H7 (cell line): ENCODE measurements at places on chromosomes 6 and 20.

- DNase-seq = no peak
These were observed 208.1 kb upstream of the SYNDIG1 start for GRCh38 chr20:24261351-24261750.

DNA sequence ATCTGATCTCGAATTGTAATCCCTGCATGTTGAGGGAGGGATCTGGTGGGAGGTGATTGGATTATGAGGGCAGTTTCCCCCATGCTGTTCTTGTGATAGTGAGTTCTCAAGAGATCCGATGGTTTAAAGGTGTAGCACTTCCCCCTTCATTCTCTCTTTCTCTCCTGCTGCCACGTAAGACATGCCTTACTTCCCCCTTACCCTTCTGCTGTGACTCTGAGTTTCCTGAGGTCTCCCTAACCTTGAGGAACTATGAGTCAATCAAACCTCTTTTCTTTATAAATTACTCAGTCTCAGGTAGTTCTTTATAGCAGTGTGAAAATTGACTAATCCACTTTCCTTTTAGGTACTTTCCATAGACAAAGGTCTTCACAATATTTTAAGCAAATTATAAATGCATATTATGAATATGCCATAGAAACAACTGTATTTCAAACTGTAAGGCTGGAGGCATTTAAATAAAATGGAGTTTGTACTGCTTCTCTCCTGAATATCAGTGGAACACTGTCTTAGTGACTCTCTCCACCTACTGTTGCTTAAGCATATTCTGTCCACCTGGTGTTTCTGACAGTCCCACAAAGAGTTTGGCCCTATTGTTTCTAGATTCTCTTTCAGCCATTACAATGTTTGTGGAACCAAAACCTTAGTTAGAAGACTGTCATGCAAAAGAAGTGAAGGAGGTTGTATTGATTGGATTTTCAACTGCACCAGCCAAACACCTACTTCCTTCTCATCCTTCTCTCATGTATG, 24.3 kb upstream of the IL17A start:
- no peak for DNase-seq

DNA sequence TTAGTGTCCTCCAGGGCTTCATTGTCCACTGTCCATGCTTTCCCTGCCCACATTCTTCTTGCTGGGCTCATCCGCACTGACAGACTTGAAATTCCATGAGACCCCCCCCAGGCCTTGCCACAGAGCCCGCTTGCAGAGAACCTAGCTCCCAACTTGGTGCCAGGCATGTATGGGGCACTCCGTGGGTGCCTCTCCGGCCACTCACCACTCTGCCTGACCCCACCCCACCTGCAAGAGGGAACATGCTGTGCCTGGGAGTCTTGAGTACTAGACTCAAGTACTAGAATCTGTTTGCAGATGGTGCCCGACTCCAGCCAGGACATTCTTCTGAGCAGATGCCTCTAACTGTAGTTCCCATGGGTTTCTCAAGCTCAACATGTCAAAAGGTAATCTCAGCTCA, 47.9 kb downstream of the TRERF1 start:
- no peak for DNase-seq

DNA sequence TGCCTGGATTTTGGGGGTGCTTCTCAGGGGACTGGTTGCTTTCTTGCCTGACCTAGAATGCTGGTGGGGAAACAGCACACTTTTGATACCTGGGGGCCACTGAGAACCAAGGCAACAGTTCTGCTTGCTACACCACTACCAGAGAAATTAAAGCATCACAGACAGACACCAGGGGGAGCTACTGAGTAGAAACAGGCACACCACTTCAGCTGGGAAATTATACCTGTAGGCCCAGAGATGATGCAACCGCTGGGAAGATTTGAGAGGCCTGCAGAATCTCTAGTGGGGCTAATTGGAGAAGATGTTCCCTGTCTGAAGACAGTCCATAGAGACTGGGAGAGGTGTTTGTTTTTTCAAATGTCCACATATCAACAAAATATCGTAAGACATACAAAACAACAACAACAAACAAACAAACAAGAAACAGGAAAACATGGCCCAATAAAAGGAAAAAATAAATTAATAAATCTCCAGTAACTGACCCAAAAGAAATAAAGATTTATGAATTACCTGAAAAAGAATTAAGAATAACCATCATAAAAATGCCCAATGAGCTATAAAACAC, 129.4 kb upstream of the RIN2 start:
- peak; percentile 74 for DNase-seq

- DNase-seq = no peak
These were observed 79.9 kb downstream of the GCLC start for GRCh38 chr6:53464927-53465460.
